ENCODE measurements at places on chromosomes 6 and 20. TPM values are rescaled to one million over a fixed set of nuclear protein-coding genes. Genes with fewer than 3 reads are reported as not detected.

- DNase-seq: no peak
Observed at GRCh38 chr6:136137008-136137692, 113.0 kb downstream of the MTFR2 start.

Gene PRL
- total RNA-seq: not detected

DNA sequence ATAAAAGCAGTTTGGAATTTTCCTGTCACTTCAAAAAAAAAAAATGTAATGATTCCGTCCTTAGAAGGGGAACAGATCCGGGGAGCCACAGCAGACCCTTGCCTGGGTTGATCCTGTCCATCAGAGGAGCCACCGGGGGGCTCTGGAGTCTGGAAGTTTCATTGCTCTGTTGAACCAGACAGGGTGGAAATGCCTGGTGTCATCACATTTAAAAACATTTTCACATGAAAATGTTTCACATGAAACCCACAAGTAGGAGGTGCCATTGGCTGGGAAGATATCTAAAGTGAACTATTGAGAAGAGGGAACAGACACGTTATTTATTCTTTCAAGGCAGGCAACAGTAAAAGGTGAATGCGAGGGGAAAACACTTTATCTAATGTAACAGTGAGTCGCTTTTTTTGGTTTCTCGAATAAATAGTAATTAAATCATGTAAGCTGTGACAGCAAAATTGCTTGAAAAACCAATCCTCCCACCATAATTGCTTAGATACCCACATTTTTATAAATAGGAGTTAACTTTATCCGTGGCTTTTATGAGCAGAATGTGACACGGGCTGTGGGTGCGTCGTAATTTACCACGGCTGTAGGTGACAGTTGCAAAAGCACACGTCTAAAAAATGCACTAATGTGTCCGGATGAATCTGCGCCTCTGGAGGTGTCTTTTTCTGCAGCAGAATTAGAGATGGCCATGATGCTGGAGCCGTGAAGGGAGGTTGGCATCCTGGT lies 323.4 kb downstream of the TAF4 start:
- DNase-seq: no peak

- no peak for DNase-seq
Observed at GRCh38 chr20:53853111-53853713, 217.2 kb downstream of the BCAS1 start.

- DNase-seq: no peak
Observed at GRCh38 chr6:16633961-16634360, 127.3 kb downstream of the ATXN1 start.

Gene ISM1
- not detected for total RNA-seq
